Activated CD4-positive, alpha-beta T cell treated with anti-CD3 and anti-CD28 coated beads, Interleukin-2, amount 50 U/mL, for 48 hours (primary cell): ENCODE measurements at places on chromosomes 13 and 19.

DNA sequence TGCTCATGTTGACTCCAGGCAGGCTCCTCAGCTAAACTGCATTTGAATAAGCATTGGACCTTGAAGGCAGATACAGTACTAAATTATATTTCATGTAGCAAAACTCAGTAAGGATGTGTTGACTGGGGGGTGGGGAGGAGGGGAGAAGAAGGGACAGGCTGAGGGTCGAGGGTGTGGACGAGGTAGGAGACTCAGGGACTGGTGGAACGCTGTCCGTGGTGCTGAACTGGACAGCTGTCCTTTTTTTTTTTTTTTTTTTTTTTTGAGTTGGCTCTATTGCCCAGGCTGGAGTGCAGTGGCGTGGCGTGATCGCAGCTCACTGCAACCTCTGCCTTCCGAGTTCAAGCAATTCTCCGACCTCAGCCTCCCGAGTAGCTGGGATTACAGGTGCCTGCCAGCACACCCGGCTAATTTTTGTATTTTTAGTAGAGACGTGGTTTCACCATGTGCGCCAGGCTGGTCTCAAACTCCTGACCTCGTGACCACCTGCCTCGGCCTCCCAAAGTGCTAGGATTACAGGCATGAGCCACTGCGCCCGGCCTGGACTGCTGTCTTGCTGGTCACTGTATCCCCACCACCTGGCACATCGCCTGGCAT, 33.2 kb upstream of the CASP14 start:
- DNase-seq = no peak

GRCh38 chr13:44363631-44364344, 9.8 kb upstream of the SERP2 start:
- no peak for DNase-seq

DNA sequence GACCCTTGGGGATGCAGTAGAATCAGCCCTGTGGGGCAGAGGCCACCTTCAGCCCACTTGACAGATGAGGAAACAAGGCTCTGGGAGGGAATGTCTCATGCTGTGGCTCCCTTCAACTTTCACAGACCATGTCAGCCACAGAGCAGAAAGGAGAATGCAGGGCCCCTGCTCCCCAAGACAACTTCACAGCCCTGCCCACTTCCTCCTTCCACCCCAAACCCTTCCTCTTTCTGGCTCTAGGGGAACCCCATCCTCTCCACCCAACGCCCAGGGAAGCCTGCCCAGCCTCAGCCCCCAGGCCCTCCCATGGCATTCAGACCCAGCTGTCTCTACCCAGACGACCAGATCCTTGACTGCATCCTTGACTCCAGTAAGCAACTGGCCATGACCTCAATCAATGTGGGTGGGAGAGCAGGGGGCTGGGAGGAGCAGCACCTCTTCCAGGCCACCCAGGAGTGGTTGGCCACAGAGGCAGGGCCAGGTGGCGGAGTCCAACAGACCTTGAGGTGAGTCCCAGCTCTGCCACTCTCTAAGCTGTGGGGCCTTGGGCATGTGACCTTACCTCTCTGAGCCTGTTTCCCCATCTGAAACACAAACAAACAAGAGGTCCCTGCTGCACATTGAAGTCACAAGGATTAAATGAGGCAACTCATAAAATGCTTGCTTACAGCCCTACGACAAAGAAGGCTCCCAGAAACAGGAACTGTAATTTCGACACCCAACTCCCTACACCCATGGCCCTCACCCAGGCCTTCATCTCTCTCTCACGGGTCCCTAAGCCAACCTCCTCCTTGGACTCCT, 15.8 kb downstream of the DEDD2 start:
- peak; percentile 49 for DNase-seq

GRCh38 chr19:50518091-50519005, 4.6 kb upstream of the ASPDH start:
- no peak for DNase-seq

GRCh38 chr13:24060993-24061392, 99.5 kb upstream of the SPATA13 start:
- DNase-seq = no peak

GRCh38 chr13:90577726-90578125, 769.8 kb upstream of the MIR17HG start:
- no peak for DNase-seq

DNA sequence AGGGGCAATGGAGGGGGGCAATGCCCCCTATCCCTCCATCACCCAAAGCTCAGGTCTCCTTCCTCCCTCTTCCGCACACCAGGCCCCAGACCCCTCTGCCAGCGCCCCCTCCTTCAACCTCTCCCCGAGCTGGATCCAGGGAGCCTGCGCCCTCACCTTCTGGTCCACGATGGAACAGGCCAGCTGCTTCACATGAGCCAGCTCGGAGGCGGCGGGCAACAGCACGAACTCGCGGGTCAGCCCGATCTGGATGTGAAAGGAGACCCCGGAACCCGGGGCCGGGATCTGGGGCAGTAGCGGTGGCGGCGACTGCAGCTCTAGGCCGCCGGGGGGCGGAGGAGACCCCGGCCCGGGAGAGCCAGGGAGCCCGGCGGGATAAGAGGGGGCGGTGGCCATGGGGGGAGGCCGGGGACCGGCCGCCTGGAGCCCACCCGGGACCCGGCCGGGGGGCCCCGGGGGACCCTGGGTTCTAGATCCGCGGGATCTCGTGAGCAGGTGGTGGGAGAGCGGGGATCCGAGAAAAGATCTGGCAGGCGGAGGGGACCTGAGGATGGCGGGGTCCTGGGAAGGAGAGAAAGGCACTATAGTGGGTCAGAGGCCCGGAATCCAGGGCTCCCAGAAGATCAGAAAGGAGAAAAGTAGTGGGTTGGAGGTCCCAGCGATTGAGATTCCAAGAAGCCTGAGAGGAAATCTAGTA, 791 bp downstream of the PRKD2 start:
- DNase-seq = peak; percentile 36

DNA sequence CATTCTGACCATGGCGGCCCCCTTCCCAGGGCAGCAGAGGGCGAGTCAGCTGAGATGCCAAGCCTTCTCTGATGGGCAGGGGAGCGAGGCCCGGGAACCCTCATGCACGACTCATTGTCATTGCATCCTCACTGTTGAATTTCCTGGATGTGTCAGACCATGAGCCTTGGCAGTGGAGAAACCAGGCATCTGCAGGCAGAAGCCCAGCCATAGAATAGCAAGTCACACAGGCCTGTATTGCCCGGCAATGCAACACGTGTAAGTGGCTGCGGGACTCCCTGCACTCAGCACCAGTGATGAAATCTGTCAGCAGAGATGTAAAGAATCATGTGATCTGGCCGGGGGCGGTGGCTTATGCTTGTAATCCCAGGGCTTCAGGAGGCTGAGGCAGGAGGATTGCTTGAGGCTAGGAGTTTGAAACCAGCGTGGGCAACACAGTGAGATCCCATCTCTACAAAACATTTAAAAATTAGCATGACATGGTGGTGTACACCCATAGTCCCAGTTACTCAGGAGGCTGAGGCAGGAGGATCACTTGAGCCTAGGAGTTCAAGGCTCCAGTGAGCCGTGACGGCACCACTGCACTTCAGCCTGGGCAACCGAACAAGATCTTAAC, 199.7 kb downstream of the KATNAL1 start:
- no peak for DNase-seq

DNA sequence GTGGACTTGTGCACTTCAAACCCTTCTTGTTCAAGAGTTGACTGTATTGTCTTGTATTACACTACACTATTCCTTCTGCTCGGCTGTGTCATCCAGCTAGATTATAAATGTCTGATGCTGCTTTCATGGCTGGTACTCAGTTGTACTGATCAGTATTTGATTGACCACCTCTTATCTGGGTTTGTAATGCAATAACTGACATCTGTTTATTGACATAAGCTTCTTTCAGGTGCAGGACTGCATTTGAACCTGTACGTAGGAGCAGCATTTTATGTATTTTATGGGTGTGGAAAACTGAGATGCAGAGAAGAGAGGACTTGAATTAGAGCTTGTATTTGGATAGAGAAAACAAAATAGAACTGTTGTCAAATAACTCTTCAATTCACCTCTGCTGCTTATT, 309.2 kb downstream of the FGF9 start:
- DNase-seq = no peak

GRCh38 chr13:97212601-97213040, 9.5 kb upstream of the MBNL2 start:
- no peak for DNase-seq

DNA sequence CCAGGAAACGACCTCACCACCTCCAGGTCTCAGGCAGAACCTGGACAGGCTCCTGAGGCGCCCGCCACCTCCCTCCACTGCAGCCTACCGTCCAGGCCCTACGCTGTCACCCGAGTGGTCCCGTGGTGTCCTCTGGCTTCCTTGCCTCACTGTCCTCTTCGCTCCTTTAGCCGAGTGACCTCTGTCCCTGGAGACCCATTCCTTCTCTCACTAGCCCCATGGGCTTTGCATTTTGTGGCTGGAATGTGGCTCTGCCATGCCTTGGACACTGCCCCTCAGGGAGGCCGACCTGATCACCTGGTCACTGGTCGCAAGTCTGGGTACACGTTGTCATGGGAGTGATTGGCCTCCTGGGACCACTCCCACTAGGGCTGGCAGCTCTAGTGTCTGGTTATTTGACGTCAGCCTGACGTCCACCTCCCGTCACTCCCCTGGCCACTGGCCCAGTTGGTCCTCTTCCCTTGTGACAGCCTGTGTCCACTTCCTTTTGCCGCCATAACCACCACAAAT, 17.9 kb downstream of the SLC25A42 start:
- no peak for DNase-seq

- DNase-seq = no peak
These were observed 31.2 kb upstream of the KLF2 start for GRCh38 chr19:16293118-16294091.

- no peak for DNase-seq
These were observed 277.3 kb downstream of the ATP8A2 start for GRCh38 chr13:25649001-25649633.
